Activated CD4-positive, alpha-beta T cell treated with anti-CD3 and anti-CD28 coated beads, Interleukin-2, amount 50 U/mL, for 24 hours (primary cell): ENCODE measurements at places on chromosomes 3 and 15.

DNA sequence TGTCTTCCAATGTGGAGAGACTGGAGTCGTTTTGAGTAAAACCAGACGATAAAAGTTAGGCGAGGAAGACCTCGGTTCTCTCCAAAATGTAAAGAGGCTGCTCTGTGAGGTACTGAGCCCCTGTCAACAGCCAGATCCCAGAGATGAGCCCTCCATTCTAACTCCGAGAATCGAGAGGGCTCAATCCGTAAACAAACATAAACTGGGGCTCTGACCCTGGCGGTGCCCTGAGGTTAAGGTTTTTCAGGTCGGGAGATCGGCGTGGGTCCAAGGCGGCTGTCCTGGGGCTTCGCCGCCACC is 417 bp downstream of the TBCCD1 start:
- no peak for DNase-seq

DNA sequence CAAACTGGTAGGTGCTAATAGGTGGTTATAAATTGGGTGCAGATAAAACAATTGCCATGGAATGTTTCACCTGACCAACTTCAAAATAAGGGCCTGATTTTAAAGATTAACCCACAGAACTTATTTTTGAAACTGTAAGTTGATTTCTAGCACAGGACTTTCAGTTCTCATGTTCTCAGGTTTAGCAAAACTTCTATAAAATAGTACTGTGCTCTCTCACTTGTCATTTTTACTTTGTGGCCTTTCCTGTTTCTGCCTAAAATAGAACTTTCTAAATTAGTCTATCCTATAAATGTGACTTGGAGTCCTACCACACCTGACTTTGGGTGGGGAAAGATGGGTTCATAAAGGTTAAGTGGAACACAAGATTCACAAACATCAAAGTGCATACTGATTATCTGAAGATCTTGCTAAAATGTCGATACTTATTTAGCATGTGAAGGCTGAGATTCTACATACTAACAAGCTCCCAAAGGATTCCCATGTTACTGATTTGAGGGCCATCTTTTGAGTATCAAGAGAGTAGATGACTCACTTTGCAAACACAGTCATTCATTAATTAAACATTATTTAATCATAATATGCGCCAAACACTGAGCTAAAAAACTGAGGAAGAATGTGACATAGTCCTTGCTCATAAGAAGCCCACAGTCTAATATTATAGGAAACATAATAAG is 38.6 kb downstream of the BTLA start:
- no peak for DNase-seq

GRCh38 chr3:174358252-174358651 is 500.9 kb upstream of the NAALADL2 start:
- no peak for DNase-seq

DNA sequence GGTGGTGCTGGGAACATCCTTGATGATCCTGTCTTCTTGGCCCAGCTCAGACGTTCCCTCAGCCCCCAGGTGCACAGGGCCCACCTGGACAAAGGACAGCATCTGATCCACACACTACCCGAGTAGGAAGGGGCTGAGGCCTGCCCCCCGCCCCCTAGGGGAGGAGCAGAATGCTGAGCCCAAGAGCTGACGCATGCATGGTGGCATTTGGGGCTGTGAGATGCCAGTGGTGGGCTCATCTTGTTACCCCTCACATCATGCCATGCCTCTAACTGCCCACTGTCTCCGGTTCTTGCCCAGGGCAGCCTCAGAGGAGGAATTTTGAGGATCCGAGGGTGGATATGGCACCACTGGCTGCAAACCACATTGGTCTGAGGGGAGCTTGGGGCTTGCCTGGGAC is 61.5 kb downstream of the LINGO1 start:
- no peak for DNase-seq

DNA sequence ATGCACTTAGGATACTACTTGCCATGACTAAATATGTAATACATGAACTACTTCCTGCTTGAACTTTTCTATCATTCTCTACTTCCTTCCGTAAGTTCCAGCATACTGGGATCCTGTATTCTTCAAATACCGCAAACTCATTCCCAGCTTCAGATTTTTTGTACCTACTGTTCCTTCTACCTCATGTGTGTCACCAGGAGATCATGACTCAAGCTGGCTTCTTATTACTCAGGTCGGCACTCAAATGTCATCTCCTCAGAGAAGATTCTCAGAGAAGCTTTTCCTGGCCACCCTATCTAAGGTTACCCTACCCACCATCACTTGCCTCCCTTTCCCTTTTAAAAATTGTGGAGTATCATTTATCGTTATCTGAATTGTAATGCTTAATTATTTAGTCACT is 66.7 kb downstream of the RFX7 start:
- no peak for DNase-seq

- no peak for DNase-seq
These were observed 130.5 kb downstream of the FOXB1 start for GRCh38 chr15:60134609-60135008.

DNA sequence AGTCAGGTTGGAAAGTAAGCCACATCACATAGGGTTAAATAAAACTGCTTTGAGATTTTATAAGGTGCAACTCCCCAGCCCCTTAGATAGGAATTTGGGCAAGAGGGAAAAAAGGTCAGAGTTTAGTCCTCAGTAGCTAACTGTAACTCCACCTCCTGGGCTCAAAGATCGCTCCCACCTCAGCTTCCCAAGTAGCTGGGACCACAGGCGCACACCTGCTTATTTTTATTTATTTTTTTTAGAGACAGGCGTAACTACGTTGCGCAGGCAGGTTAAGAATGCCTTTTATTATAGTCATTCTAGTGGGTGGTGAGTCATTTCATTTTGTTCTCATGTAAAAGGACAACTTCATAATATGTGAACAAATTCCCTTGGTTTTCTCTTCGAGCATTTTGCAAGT is 14.7 kb downstream of the TM2D3 start:
- no peak for DNase-seq
